Activated CD4-positive, alpha-beta memory T cell treated with anti-CD3 and anti-CD28 coated beads, Interleukin-2, amount 10 ng/mL, durations not matched to agents 7 days and 5 days (primary cell): ENCODE measurements at places on chromosomes 13 and 19. TPM values are rescaled to one million over a fixed set of nuclear protein-coding genes. Genes with fewer than 3 reads are reported as not detected.

The CASP14 gene
- total RNA-seq = not detected

The MVB12A gene
- 44.5 TPM for total RNA-seq

The ZFP28 gene
- total RNA-seq = 3.1 TPM

The CEACAM8 gene
- total RNA-seq = not detected

The MISP3 gene
- 3.5 TPM for total RNA-seq

The OR4F17 gene
- total RNA-seq = not detected

The IRGC gene
- not detected for total RNA-seq

The GTF2F2 gene
- total RNA-seq = 15.5 TPM

The ZNF132 gene
- 4.5 TPM for total RNA-seq

The CAPS gene
- total RNA-seq = 11.8 TPM

The MEF2B gene
- total RNA-seq = 5.4 TPM

The TINCR gene
- 0.38 TPM for total RNA-seq

The CCL25 gene
- not detected for total RNA-seq

The SBSN gene
- not detected for total RNA-seq

The SULT2A1 gene
- not detected for total RNA-seq

The ZNF571 gene
- 1.5 TPM for total RNA-seq

The GRK1 gene
- total RNA-seq = not detected

The CYSLTR2 gene
- 3.9 TPM for total RNA-seq

The TTYH1 gene
- total RNA-seq = 0.53 TPM

The APC2 gene
- total RNA-seq = not detected

The ZNF780A gene
- 25.3 TPM for total RNA-seq

The MBNL2 gene
- 18.0 TPM for total RNA-seq

The RNF113B gene
- not detected for total RNA-seq

The CEACAM4 gene
- not detected for total RNA-seq
